ENCODE measurements at places on chromosomes 2 and 18.
A peak's percentile ranks its signal among the peaks of the same experiment; 100 is the strongest.

GRCh38 chr18:2515908-2516625 lies 55.2 kb downstream of the METTL4 start:
- DNase-seq, result no peak

GRCh38 chr2:24359129-24360049 lies 947 bp downstream of the ITSN2 start:
- DNase-seq, result no peak

GRCh38 chr2:236694146-236694888 lies 124.7 kb downstream of the ACKR3 start:
- no peak for DNase-seq

- DNase-seq, result no peak
Observed at GRCh38 chr2:214471990-214472389, 61.1 kb downstream of the VWC2L start.

DNA sequence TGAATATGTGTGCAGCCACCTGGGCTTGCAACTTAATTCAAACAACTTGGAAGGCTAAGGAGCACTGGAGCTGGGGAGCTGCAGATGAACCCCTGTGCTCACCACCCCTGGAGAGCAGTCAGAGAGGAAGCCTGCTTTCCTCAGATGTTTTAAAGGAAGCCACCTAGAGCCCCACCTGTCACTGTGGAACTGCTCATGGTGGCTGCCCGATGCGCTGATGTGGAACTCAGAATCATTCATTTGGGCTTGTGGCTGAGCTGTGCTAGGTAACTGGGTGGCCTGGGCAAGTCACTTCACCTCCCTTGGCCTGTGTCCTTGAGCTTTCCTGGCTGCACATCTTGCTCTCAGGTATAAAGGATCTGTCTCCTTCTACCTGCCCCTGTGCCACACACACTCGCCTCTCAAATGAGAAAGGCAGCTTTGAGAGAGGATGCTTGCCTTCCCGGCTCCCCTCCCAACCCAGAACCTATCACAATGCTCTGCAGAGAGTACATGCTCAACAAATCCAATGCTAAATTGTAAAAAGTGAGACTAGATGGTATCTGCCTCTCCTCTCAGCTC lies 41.3 kb downstream of the BCL11A start:
- no peak for DNase-seq

DNA sequence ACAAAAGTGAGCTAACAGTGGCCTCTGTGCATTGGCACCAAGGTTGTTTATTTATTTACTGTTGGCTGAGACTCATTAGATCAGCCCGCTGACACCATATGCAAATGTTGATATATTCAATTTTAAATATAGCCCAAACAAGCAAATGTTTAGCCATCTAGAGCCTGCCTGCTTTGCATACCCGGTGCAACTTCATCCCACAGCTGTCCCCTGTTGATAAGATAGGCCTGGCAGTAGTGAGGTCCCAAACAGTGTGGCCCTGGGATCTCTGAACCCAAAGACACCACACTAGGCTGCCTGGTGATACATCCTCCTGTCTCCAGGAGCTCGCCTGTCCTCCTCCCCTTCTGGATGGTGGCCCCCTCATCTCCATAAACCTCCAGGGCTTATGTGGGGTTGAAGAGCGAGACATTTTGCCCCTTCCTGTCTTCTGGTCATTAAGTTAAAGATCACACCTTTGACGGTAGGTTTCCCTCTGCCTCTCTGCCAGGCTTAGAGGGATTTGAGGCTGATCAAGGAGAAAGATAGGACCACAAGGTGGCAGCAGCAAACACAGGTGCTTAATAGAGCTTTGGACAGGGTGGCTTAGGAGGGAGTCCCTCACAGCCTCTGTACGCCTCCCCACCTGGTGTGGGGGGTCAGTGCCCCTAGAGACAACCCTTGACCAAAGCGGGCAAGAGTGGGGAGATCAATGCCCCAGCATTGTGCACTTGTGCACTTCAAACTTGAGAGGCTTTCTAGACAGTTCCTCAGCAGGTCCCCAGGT lies 23.7 kb upstream of the MYO5B start:
- no peak for DNase-seq

- peak; percentile 40 for DNase-seq
Observed at GRCh38 chr18:23237524-23238151, 102.4 kb downstream of the CABLES1 start.

GRCh38 chr2:163990541-163990940 lies 254.7 kb upstream of the FIGN start:
- no peak for DNase-seq

DNA sequence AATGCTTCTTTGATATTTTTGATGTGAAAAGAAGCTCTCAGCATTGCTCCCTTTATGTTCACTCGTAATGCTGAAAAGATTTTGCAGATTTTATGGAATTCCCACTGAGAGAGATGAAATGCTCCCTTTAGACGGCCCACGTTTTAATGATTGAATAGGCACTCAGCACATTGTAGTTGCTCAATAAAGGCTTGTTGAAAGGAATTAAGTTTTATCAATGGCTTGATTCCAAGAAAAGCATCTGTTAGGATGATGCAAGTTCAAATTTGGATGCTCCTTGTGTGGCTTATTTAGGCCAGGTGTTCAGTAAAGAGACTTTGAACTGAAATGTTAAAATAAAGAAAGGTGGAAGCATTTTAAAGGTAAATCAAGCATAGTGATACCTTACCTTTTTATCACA lies 725.1 kb downstream of the EPHA4 start:
- no peak for DNase-seq

DNA sequence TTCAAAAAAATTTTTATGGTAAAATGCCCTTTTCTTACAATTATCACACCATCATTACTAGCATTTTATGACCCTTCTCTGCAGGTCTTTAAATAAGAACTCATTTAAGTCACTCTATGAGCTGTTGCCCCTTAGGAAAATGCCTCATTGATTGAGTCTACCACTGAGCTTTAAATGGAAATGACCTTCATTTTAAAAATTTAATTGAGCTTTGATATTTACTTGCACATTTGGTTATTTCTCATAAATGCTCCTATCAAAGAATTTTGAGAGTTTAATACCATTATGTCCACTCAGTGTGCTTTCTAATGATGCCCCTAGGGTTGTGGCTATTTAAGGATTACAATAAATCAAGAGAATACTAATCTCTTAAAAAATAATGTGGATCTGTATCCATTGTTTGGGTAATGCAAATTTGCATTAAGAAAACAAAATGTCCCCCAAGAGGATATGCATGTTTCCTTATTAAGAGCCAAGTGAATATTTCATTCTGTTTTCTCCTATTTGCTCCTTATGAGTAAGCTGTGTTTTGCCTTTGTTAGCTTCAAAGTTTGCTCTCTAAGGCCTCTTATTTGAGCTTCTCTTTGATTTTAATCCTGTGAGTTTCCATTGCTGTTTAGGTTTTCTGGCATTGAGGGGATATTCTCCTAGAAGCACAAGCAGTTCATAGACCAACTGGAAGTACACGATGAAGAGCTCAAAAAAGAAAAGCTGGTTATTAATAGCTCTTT lies 69.8 kb downstream of the CERS6 start:
- no peak for DNase-seq

GRCh38 chr2:121194626-121195025 lies 90.4 kb downstream of the TFCP2L1 start:
- no peak for DNase-seq

GRCh38 chr18:66994790-66995189 lies 390.9 kb upstream of the CDH19 start:
- no peak for DNase-seq

- DNase-seq, result no peak
Observed at GRCh38 chr2:98020992-98021713, 25.4 kb upstream of the TMEM131 start.

DNA sequence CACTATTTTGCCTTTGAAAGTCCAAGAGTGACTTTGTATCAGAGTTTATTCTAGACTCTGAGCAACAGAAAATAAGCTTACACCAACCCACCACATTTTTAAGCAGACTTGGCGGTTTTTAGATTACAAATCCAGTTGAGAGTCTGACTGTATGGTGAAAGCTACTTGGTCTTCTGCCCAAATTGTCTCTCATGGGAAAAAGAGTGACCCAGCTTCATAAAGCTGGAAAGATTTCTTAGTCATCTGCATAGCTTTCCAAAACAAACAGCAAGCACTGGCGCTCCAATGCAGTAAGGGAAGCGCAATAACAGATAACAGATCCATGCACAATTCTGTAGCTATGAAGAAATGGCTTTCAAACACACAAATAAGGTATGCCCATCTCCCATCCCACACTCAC lies 7.1 kb downstream of the DSG1 start:
- DNase-seq, result no peak

- DNase-seq, result no peak
Observed at GRCh38 chr2:160267022-160267421, 67.0 kb upstream of the ITGB6 start.

GRCh38 chr2:237615631-237616249 lies 11.6 kb upstream of the LRRFIP1 start:
- no peak for DNase-seq

GRCh38 chr2:172299741-172300140 lies 127.6 kb upstream of the ITGA6 start:
- no peak for DNase-seq

GRCh38 chr2:51981783-51982182 lies 949.9 kb upstream of the NRXN1 start:
- no peak for DNase-seq

GRCh38 chr2:641164-641871 lies 35.9 kb downstream of the TMEM18 start:
- DNase-seq, result no peak

GRCh38 chr2:102282678-102283091 lies 28.7 kb upstream of the IL1RL1 start:
- DNase-seq, result no peak

GRCh38 chr18:48007955-48008701 lies 77.7 kb upstream of the SMAD2 start:
- peak; percentile 43 for DNase-seq

- no peak for DNase-seq
Observed at GRCh38 chr2:170143045-170143717, 34.8 kb upstream of the MYO3B start.

DNA sequence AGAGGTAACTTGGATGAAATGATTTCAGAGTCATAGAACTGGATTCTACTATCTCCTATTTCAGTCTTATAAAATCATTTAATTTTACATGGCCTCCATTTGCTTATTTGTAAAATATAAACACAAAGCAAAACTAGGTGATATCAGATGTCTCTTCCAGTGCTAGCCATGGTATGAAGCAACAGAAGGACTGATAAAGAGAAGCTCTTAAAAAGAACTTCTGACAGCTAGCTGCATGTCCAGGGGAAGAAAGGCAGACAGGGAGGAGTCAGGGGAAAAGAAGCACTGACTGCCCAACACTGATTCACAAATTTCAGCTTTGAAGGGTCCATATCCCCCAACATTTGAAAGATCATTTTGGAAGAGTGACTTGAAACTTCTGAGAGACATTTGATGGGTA lies 6.4 kb downstream of the SLC8A1 start:
- DNase-seq, result no peak

DNA sequence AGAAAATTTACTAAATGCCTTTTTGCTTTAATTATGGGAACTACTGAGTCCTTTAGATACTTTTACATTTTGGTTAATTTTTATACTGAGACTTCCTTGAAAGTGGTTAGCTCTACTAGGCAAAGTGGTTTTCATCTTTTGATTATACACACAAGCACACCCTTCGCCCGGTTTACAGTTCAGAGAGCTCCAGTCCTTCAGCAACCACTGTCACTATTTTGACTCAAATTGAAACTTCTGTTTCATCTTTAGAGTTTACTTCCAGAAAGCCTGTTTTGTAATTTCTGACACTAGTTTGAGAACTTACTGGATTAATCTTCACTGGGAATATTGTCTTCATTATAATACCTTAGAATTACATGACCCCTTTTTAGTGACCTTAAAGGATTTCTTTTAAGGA lies 140.3 kb upstream of the FOSL2 start:
- DNase-seq, result peak; percentile 35

GRCh38 chr18:2112435-2113045 lies 458.8 kb downstream of the METTL4 start:
- DNase-seq, result no peak

GRCh38 chr2:162579986-162580385 lies 236.1 kb downstream of the GCA start:
- DNase-seq, result no peak

DNA sequence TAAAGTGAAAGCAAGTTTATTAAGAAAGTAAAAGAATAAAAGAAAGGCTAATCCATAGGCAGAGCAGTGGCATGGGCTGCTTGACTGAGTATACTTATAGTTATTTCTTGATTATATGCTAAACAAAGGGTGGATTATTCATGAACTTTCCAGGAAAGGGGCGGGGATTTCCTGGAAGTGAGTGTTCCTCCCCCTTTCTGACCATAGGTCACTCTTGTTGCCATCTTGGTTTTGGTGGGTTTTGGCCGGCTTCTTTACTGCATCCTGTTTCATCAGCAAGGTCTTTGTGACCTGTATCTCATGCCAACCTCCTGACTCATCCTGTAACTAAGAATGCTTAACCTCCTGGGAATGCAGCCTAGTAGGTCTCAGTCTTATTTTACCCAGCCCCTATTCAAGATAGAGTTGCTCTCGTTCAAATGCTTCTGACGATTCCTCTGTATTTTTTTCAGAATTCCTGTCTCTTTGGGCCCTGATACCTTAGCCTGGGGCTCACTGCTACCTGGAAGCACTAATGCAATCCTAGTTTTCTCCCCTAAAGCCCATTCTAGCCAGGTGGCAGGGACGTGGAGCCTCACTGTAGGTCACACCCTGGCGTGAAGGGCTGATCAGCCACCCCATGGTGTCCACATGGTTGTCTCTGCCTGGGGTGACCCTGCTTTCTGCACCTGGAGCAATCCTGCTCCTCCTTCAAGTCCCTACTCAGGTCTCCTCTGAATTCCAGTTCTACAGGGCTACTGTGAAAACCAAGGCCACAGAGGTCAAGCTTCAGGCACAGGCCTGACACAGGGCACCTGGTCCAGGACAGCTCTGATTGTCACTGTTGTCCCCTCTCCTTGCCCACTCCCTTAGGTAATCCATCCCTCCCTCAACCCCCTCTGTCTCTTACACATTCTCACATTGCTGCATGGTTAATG lies 6.0 kb upstream of the SLC35F6 start:
- DNase-seq, result no peak

GRCh38 chr18:37396971-37397720 lies 168.5 kb downstream of the CELF4 start:
- no peak for DNase-seq

- DNase-seq, result peak; percentile 9
Observed at GRCh38 chr2:13522917-13523821, 806.4 kb downstream of the TRIB2 start.

DNA sequence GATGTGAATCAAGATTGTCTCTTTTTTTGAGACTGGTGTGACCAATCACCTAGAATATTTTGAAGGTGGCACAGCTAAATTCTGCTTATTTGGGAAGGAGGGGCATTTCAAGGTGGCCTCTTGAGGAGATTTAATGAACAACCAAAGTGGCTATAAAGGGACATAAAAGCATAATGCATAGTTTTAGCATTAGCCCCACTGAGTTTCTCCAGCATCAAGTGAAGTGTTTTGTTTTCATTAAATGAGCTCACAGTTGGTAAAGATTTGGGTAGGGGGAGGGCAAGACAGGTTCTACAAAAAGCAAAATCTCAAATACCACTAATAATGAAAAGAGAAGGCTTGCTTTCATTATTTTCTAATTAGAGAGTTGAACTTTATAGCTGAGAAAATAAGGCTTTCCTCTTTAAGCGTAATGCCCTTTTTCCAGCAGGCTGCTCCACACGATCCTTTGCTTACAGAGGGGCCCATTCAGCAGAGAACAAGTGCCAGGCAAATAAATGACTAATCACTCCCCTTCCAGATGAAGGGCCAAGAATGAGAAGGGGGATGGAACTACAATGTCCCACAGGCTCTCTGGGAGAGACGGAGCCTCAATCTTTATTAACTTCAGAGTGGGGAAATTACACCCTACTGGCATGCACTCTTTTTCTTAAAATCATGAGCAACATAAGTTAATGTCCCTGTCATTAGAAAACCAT lies 35.9 kb downstream of the LHCGR start:
- DNase-seq, result no peak

GRCh38 chr2:20149703-20150030 lies 75.3 kb downstream of the SDC1 start:
- no peak for DNase-seq

All from GM18507 (cell line).